SK-MEL-5 (cell line): ENCODE measurements at places on chromosomes 6 and 20.

- no peak for DNase-seq
Measured at GRCh38 chr6:80967609-80968008, 784.9 kb downstream of the TENT5A start.

GRCh38 chr6:15524861-15525401, 137.9 kb downstream of the DTNBP1 start:
- DNase-seq: no peak

DNA sequence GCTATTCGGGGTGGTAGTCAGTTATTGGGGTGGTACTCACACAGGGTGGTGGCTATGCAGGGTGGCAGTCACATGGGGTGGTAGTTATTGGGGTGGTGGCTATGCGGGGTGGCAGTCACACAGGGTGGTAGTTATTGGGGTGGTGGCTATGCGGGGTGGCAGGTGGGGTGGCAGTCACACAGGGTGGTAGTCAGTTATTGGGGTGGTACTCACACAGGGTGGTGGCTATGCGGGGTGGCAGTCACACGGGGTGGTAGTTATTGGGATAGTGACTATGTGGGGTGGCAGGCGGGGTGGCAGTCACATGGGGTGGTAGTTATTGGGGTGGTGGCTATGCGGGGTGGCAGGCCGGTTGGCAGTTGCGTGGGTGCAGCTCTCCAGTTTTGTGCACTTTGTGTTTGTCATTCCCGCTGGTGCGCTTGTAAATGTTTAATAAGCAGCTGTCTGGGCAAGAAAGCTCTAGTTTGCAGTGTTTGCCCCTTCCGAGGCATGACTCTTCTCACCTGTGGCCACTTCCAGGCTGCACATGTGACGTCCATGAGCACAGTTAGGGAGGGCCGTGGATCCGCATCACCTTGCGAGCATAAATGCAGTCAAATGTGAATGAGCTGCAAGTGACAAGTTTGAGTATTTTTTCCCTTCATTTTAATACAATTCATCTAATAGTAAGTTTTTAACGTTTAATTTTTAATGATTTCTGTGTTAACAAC, 219.0 kb upstream of the CST7 start:
- no peak for DNase-seq

DNA sequence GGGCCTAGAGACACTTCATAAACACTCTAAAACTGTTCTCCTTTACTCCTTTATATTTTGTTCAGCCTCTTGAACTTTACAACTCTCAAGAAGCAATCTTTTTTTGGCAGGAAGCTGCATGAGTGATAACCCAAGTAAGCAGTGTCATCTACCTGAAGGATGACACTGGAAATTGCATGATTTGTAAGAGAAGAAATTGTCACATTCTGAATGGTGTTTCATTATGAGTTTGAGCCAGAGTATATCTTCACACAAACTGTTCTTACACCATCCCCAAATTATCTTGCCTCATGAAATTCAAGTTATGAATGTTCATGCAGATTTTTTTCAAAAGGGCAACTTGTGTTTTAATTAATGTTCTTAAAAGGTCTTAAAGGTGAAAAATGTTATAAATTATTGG, 799.3 kb downstream of the TBC1D32 start:
- no peak for DNase-seq

- no peak for DNase-seq
Measured at GRCh38 chr6:20242397-20242796, 30.1 kb upstream of the MBOAT1 start.

DNA sequence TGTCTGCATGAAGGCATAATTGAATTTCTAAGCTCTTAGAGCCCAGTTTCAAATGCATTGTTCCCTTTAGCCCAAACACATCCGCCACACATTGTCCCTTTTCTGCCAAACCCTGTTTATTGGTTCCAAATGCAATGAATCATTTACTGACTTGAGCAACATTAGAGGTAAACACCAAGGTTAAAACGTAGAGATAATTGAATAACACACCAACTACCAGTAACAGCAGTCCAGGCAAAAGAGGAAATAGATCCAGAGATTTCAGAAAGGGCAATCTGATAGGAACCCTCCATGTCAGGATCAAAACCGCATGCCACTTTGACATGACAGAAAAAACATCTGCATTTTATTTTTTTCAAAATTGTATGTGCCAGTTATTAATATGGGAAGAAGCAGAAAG, 114.8 kb downstream of the PKHD1 start:
- DNase-seq: no peak

- DNase-seq: no peak
Measured at GRCh38 chr6:47599512-47599911, 98.9 kb upstream of the ADGRF4 start.

GRCh38 chr20:57409672-57410397, 18.6 kb downstream of the RBM38 start:
- no peak for DNase-seq

DNA sequence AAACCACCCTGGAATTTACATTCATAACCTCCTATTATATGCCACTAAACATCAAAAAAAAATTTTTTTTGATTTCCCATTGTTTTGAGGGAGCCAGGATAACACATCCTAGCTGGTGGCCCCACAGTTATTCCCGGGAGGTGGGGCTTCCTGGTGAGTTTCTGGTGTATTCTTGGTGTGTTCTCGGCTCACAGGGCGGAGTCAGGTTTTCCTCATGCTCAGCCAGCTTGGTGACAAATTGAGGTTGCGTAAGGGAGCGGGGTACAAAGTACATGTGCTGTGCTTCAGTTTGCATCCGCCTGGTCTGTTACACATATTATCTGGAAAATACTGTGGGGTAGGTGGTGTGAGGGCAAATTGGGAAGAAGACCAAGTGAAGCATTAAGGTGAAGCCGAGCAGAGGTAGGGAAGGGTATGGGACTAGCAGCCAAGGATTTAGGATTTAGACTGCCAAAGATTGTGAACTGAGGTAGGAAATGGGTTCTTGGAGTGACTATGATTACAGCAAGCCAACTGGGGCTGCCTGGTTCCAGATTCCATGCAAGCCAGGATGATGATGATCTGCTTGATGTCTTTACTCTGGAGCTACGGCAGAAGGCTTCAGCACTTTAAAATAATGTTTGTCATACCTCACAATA, 46.2 kb upstream of the EEF1A1 start:
- DNase-seq: no peak

DNA sequence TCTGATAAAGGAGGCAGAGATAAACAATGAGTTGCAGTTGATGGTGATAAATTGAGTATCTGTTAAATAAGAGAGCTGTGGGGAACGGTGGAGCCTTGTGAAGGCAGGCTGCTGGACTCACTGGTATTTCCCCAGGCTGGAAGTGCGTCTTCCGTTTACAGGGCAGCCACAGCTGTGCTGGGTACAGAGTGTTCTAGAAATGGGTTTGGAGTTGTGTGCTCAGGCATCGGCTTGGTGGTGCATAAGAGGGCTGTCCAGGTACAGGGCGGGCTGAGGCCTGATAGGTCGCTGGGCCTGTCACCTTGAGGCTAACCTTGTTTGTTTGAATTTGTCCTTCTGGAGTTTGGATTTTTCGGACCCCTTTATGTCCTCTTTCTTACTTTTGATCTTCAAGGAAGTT, 39.3 kb downstream of the ARID1B start:
- DNase-seq: no peak

DNA sequence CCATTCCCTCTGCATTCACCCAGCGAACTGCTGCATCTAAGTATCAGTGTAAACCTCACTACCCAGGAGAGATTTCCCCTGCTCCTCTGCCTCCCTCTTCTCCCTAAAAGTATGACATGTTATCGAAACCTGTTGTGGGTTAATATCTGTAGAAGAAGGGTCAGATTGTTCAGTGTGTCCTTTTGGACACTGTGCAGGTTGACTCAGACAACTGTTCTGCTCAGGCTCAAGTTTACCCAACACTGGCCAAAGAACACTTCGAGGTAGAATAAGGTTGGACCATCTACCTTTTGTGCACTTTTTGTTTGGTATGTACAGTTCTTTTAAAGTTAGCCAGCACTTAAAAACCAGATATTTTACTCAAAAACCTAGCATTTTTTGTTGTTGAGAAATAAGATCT, 4.6 kb downstream of the NT5DC1 start:
- no peak for DNase-seq

DNA sequence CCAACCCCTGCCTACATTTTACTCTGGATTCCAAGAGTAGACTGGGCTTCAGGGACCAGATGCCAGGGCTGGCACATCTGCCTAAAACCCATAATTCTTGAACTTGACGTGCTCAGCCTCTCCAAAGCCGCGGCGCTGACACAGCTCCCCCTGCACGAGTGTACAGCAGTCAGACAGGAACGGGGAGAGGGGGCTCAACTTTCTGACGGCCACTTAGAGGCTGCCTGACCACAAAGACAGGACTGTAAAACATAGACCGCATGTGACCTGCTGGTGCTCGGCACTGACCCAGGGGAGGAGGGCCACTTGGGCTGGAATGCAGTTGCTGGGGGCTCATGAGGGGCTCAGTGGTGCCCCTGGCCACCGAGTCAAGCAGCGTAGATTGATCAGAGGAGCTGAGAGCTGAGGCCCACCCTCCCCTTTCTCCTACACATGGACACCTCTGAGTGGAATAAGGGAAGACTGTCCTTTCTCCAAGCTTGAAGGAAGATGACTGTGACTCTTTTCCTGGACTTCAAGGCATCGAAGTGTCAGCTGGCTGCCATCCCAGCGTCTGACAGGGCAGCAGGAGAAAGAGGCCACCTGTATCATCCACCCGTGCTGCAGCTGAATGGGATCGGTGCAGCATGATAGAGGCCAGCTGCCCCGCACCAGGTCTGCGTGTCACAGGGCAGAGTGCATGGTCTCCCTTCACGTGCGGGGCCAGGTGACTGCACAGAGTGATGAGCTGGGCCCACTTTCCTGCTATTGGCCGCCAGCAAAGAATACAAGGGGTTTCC, 171.3 kb upstream of the AGPAT4 start:
- DNase-seq: no peak

DNA sequence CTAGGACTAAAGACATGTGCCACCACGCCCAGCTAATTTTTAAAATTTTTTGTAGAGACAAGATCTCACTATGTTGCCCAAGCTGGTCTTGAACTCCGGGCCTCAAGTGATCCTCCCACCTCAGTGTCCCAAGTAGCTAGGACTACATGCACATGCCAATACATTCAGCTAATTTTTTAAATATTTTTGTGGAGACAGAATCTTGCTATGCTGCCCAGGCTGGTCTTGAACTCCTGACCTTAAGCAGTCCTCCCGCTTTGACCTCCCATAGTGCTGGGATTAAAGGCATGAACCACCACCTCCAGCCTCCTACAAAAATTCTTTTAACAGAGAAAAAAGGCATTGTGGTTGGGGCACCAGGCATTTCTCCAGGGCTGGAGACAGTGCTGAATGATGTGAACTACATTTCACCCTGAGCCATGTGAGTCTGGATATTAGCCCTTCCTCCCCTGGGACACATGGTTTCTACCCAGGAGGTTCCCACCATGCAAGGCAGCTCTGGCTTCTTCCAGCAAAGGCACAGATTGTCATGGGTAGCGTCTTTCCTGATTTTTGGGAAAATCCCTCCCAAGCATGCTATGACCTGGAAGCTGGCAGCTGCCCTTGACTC, 36.3 kb upstream of the CMTR1 start:
- peak; percentile 78 for DNase-seq

DNA sequence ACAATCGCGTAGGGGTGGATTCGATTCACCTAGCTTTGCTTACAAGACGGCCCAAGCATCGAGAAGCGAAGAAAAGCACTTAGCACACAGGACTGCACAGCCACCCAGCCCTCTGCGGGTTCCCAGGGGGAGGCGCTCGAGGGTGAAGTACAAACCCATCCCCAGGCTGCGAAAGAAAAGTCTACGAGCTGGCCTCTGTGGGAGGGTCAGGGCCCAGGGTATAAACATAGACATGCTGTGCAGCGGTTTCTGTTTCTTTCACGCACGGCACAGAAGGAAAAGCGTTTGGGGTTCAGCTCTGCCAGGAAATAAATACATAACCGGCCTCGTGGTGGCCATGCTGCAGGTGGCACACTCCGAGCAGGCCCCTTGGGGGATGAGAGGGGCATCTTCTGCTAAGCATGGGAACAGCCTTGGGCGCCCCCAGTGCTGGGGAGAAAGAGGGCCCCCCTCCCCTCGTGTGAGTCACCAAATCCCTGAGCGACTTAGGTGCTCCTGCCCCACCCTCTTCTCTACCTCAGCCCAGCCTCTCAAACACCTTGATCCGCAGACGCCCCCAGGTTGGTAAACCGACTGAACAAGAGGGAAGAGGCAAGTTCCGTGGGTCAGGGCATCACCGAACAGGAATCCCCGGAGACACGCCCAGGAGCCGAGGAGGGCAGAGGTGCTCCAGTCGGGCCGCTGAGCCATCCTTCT, 91.6 kb upstream of the RIPOR2 start:
- no peak for DNase-seq

DNA sequence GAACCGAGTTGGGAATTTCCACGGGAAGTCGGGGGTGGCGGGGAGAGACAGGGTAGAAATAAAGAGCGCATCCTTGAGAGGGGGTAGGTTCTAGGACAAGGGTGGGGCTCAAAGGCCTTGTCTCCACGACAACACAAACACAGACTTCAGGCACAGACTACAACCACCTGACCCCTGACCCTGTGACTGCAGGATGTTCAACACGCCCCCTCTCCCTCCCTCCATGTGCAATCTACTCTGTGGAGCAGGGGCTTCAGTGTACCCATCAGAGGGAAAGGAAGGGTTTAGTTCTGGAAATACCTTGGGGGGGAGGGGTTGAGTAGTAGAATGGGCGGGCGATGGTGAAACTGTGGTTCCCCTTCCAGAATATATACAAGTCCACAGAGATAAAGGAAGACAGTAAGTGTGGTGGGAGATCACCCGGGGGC, 651 bp upstream of the TAPBP start:
- DNase-seq: peak; percentile 62

DNA sequence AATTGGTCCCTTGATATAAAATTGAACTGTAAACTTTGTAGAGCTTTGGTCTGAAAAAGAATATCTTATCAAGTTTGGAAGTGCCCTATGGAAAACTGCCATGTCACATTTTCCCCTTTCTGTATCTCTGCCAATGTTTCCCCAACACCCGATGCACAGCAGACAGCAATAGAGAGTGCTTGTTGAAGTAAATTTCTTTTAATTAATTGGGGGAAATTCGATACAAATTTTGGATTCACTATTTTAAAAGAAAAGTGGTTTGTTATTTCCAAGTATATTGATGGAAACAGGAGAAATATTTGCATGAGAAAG, 208.1 kb downstream of the OGFRL1 start:
- no peak for DNase-seq

DNA sequence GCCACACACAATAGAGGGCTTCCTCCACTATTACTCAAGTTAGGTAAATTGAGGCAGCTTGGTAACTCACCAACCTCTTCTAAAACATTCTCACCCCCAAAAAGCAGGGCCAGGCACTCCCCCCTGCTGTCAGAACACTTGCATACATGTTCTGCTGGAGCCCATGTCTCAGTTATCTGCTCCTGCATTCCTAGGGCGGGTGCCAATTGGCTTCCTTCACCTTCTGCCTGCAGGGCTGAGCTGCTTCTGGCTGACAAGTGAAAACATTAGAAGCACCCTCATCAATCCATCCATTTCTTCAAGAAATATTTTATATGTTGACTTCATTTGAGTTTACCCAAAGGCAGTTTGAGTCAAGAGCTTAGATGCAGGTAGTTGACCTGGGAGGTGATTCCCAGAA, 4.5 kb upstream of the ENTPD6 start:
- DNase-seq: no peak

- DNase-seq: peak; percentile 74
Measured at GRCh38 chr20:21125072-21125848, 622 bp upstream of the KIZ start.
